ENCODE measurements at places on chromosomes 4 and X.
A peak's percentile ranks its signal among the peaks of the same experiment; 100 is the strongest.

DNA sequence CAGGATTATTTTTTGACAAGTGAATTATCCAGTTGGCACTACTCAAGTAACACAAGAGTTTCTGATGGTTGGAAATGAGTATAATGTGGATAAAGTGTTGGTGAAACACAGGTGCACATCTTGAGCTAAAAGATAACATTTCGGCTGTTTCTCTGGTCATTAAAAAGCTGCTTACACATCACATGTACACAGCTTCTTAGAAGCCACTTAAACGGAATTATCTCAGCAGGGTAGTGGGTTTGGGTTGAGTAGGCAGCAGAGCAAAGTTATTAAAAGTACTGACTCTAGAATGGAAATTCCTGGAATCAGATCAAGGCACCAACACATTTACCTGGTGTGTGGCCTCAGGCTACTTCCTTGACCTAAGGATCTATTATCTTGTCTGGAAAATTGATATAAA, 55.4 kb upstream of the RASSF6 start:
- no peak for DNase-seq

DNA sequence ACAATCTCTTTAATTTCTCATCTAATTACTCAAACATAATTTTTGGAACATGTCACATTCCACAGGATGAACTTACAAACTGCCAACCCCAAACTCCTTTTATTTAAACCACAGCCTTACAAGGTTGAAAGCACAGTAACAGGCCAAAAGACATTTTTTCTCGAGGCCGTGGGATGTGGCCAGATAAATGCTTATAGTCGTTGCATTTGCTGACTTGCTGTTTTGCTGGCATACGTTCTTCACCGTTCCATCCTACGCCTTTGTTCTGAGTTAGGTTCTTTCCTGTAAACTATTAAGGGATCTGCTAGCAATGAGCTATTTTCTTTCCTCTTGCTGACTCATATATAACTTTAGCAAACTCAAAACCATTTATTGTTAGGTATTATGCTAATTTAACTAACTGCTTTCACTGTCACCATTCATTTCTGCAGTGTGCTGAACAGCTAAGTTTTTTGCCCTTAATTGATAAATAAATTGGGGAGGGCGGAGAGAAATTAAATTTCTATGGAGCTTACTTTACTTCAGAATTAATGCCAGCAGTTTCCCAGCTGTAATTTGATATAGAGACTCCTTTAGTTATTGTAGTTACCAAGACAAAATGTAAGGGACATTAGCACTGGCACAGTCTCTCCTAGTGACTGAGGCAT, 135.1 kb upstream of the PACRGL start:
- DNase-seq, result no peak

GRCh38 chr4:175767150-175767549, 44.9 kb downstream of the GPM6A start:
- no peak for DNase-seq

DNA sequence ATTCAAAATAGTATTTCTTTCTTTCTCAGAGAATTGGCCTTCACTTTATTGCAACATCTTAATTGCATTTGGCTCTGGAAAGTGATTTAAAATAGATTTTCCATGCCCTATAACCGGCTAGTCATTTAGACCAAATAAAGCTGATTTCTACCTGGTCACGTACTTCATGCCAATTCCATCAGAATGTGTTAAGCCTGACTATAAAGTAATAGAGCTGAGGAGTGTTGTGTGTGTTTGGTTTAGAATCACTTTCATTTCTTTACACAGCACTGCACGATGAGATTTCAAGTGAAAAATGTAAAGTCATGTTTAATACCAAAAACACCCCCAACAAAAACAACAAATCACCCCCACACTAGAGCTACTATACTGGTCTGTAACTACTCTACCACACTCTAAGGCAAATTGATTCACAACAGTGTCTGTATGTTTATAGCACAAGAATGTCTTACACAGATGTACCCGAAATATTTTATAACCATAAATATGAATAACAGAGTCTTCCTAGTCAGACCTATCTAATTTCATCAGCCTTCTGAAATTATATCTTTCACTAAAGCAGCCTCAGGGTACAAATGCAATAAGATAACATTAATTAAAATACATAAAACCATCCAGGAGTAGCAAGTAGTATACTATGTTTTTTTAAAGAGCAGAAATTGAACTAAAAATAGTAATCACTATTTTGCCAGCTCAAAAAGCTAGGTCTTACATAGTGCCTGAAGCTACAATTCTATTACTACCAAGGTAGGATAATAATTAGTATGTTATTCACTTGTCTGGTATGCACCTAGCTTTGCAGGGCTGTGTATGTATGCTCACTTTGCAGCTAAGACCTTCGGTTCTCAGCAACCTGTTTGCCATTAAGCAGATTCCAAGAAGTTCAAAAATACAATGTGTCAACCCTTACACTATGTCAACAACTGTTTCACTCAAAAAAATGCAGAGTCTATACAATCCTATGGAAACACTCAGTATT, 28.4 kb downstream of the APBB2 start:
- DNase-seq, result no peak

DNA sequence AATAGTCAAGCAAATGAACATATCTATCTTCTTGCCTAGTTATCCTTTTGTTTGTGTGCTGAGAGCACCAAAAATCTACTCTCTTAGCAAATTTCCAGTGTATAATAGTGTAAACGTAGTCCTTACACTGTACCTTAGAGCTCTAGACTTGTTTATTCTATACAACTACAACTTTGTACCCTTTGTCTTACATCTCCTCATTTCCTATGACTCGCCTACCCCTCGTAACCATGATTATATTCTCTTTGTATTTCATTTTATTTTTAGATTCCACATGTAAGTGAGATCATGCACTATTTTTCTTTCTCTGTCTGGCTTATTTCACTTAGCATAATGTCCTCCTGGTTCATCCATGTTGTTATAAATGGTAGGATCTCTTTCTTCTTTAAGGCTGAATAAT, 37.6 kb downstream of the MAGEB5 start:
- no peak for DNase-seq

GRCh38 chrX:46918434-46918833, 6.2 kb downstream of the JADE3 start:
- no peak for DNase-seq

GRCh38 chrX:49848275-49848674, 19.2 kb downstream of the PAGE4 start:
- DNase-seq, result no peak

- DNase-seq, result no peak
Observed at GRCh38 chrX:111100191-111100590, 4.2 kb downstream of the PAK3 start.

GRCh38 chrX:48893556-48894348, 3.8 kb downstream of the TIMM17B start:
- DNase-seq, result no peak

DNA sequence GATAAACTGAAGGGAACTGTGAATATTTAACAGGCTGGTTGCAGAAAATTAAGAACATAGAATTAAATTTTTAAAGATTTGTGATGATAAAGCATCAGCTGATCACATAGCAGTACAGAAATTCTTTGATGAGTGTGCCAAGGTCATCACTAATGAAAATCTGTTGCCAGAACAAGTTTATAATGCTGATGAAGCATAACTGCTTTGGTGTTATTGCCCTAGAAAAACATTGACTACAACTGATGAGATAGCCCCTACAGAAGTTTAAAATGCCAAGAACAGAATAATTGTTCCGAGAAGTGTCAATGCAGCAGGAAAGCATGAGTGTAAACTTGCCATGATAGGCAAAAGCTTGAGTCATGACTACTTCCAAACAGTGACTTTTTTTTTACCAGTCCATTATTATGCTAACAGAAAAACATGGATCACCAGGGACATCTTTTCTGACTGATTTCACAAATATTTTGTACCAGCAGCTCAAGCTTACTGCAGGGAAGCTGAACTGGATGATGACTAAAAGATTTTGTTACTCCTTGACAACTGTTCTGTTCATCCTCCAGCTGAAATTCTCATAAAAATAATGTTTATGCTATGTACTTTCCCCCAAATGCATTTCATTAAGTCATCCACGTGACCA, 1136.6 kb downstream of the FAT4 start:
- no peak for DNase-seq

- peak; percentile 56 for DNase-seq
Observed at GRCh38 chr4:153084980-153085630, 119.1 kb upstream of the TRIM2 start.

DNA sequence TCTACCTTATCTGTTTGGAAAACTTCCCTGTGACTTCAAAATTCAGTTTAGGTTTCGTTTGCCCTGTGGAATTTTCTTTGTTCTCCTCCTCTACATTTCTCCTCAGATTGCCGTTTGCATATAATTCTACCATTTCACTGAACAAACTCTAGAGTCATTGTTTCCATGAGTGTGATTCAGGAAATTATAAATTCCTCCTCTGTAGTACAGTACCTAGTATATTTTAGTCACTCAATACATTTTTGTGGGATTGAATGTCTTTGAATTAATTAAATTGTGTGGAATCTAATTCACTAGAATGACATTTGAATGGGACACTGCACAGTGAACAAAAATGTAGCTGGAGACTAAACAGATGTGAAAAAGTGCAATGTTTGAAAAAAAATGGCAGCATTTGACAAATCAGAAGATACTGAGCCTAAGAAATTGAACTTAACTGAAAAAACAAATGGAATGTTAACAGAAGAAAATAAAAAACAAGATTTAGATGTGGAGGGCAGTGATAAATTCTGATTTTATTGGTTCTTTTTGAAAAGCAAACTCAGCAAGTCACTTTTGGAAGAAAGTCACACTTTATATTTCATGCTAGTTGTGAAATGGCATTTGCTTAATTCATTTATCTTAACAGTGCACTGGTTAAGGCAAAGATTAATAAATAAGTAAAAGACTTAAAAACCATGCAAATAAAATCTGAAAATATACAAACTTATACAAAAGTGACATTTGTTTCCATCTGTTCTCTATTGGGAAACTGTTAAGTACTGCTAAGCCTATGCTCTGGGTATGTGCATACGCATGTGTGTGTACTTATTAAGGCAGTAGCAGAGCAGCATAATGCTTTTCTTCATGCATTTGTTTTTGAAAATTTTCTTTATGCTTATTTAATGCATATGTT, 512.3 kb downstream of the FAT4 start:
- no peak for DNase-seq

- DNase-seq, result no peak
Observed at GRCh38 chr4:165931741-165932140, 58.7 kb downstream of the TLL1 start.

DNA sequence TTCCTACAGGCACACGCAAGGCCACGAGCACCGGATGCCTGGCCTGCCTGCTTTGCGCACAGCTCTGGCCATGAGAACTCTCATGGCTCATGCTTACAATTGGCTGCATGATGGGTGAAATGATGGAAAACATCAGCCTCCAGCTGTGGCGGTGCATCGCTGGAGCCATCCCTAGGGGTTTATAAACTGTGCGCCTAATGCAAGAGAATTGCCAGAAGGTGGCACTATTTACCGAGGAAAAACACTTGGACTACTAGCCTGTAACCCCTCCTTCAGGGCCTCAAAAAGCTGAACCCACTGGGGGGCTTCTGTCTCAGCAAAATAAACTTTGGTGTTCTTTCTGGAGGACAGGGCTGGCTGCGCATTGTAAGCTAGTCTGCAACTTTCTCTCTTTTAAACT, 51.9 kb downstream of the PHKA2 start:
- DNase-seq, result no peak

DNA sequence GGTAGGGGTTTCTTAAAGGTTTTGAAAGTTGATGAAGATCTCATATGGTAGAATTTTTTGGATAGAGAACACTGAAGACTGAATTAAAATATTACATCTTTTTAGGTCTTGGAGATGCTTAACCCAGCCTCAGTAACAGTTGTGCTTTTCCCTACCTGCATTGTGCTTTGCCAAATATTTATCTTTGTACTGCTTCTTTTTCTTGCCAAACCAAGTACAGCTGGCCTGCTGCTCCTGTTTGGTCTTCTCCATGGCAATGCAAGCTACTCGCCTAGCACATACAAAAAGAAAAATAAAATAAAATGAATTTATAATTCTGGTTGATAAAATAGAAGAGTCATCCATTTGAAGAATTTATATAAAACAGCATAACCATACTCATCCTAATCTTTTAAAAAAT, 95.4 kb downstream of the NYX start:
- DNase-seq, result no peak

- no peak for DNase-seq
Observed at GRCh38 chr4:48636911-48637310, 143.2 kb downstream of the FRYL start.

DNA sequence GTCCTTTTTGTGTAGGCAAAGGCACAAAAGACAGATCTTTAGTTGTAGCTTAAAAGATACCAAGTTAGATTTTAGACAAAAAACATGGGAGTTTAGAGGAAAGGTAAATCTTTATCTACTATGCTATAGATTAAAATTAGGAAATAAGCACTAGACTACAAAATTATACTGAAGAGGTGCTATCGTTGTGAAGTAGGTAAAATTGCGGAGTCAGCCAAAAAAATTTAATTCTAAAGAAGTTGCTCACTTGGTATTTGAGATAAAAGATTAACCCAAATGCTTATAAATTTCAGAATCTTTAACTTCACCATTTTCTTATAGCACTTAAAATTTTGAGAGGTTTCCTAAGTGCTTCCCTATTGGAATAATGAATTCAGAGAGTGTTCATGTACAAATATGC, 604.1 kb downstream of the GRXCR1 start:
- no peak for DNase-seq

DNA sequence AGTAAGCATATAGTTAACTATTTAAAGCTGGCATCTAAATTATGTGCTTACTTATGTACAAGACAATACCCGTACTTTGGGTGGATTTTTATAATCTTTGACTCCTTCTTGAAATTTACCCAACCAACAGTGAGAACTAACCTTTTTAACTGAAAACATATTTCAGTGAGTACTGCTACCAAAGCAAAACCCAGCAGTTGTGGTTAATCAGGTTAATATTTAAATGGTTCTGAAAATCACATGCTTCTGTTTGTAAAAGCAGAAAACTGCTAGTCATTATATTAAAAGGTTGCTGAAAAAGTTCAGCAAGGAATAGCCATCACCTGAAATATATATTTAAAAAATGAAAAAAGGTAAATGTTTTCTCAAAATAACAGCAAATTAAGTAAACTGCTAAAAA, 20.0 kb downstream of the UBE2D3 start:
- no peak for DNase-seq

- DNase-seq, result no peak
Observed at GRCh38 chrX:12002876-12003275, 135.4 kb upstream of the FRMPD4 start.
